SJCRH30 (cell line): ENCODE measurements at places on chromosomes 1 and 21. TPM values are rescaled to one million over a fixed set of nuclear protein-coding genes. Genes with fewer than 3 reads are reported as not detected.

DNA sequence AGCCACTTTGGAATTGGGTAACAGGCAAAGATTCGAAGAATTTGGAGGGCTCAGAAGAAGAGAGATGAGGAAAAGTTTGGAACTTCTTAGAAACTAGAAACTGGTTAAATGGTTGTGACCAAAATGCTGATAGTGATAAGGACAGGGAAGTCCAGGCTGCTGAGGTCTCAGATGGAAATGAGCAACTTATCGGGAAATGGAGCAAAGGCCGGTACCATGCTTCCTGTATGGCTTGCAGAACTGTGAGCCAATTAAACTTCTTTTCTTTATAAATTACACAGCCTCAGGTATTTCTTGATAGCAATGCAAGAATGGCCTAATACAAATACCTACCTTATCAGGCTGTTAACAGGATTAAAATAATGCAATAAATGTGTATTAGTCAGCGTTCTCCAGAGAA lies 9.4 kb upstream of the TLR5 start:
- H3K4me3 ChIP-seq, result no peak overlapping the region
- no peaks in the 10 kb centered on the region for H3K36me3 ChIP-seq
- H3K27ac ChIP-seq, result no peak overlapping the region
- no peak for DNase-seq

Gene CELA2B
- total RNA-seq, result 18.3 and 24.2 TPM in 2 replicates

Gene DRAXIN
- 7.1 and 8.0 TPM in 2 replicates for total RNA-seq

- no peak overlapping the region for H3K4me3 ChIP-seq
- H3K27ac ChIP-seq, result no peak overlapping the region
- peaks cover 10% of the 10 kb centered on the region for H3K27me3 ChIP-seq
- no peaks in the 10 kb centered on the region for H3K4me1 ChIP-seq
- H3K36me3 ChIP-seq, result no peaks in the 10 kb centered on the region
- no peak for DNase-seq
Measured at GRCh38 chr1:2150801-2151200, 43.8 kb downstream of the FAAP20 start.

Gene SPRR5
- not detected in 2 replicates for total RNA-seq

- no peak overlapping the region for H3K27ac ChIP-seq
- DNase-seq, result no peak
- H3K36me3 ChIP-seq, result no peaks in the 10 kb centered on the region
- no peak overlapping the region for H3K4me3 ChIP-seq
- peaks cover 12% of the 10 kb centered on the region for H3K27me3 ChIP-seq
Measured at GRCh38 chr1:54813485-54814125, 12.5 kb upstream of the TTC22 start.

Gene C8B
- not detected in 2 replicates for total RNA-seq

Gene RPE65
- 0.06 and 0.13 TPM in 2 replicates for total RNA-seq

GRCh38 chr1:11879311-11880180 lies 20.8 kb upstream of the NPPB start:
- H3K27me3 ChIP-seq, result 0 out of 2 replicates have a peak, but pooled peaks cover 1% of the 10 kb centered on the region
- no peak overlapping the region for H3K4me3 ChIP-seq
- no peak for DNase-seq
- H3K36me3 ChIP-seq, result no peaks in the 10 kb centered on the region
- H3K27ac ChIP-seq, result no peak overlapping the region

DNA sequence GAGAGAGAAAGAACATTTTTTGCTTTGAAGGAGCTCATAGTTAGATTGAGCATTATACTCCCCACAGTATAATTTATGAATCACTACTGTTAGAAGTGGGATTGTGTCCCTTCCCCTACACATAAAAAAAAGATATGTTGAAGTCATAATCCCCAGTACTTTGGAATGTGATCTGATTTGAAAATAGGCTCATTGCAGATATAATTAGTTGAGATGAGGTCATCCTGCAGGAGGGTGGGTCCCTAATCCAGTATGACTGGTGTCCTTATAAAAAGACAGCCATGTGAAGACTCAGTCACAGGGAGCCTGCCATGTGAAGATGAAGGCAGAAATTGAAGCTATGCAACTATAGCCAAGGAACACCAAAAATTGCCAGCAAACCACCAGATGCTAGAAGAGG lies 76.4 kb downstream of the TGFB2 start:
- H3K27me3 ChIP-seq, result no peaks in the 10 kb centered on the region
- DNase-seq, result peak; percentile 23
- peak overlapping the region; percentile 4; the same call in 1 of the 2 replicates for H3K27ac ChIP-seq
- H3K4me3 ChIP-seq, result no peak overlapping the region
- peaks cover 22% of the 10 kb centered on the region for H3K4me1 ChIP-seq
- peaks cover under 1% of the 10 kb centered on the region; the same call in 1 of the 2 replicates for H3K36me3 ChIP-seq

GRCh38 chr1:33007190-33008050 lies 29.3 kb downstream of the AK2 start:
- H3K4me3 ChIP-seq, result no peak overlapping the region
- H3K36me3 ChIP-seq, result peaks cover 41% of the 10 kb centered on the region
- H3K27me3 ChIP-seq, result no peaks in the 10 kb centered on the region
- no peak overlapping the region for H3K27ac ChIP-seq
- DNase-seq, result peak; percentile 71

DNA sequence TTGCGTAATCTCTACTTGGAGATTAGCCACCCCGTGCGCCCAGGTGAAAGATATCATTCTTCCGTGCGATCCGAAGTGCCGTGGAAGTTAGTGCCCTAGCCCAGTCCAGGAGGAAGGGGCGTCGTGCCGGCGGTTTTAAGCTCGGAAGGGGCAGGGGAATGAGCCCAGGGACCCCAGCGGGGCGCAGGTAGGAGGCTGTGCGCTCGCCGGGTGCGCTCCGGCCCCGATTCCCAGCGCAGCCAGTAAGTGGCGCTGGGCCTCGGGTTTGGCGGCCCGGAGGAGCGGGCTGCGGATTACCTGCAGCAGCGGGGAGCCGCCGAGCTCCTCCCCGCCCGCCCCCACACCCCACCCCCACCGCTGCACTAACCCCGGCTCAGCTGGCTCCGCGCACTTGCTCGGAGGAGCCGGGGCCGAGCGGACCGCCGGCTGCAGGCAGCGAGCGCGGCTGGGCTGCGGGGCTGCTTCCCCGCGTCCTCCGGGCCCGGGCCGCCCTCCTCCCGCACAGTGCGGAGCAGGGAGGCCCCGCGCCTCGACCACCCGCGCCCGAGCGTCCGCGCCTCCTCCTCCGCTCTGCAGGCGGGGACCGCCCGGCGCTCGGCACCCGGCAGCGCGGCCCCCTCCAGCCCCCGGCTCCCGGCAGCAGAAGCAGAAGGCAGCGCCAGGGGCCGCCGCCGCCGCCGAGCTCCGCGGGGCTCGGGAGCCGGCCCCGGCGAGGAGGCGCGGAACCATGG lies at the start of gene RYR2:
RYR2 (plus strand) TSS at position 390 of the 731 bp plus-strand sequence; CDS start at position 728, 338 bp downstream.
- H3K4me1 ChIP-seq, result no peaks in the 10 kb centered on the region
- no peak for DNase-seq
- no peaks in the 10 kb centered on the region for H3K27me3 ChIP-seq
- H3K36me3 ChIP-seq, result no peaks in the 10 kb centered on the region

DNA sequence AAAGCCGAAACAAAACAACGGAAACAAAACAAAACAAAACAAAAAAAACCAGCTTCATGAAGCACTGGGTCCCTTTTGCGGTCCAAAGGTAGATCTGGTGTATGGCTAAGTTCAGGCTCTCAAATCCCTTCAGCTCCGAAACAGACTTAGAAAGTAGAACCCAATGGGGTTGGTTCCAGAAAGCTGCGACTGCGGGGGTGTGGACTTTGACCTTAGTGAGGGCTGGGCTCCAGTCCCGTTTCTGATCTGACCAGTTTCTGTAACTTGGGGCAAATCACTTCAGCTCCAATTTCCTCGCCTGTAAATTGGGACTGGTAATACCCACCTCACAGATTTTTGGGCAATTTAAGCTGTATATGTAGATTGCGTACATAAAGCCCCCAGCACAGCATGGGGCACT lies 105.2 kb downstream of the ZSCAN20 start:
- no peaks in the 10 kb centered on the region for H3K36me3 ChIP-seq
- H3K27me3 ChIP-seq, result peaks cover 28% of the 10 kb centered on the region

DNA sequence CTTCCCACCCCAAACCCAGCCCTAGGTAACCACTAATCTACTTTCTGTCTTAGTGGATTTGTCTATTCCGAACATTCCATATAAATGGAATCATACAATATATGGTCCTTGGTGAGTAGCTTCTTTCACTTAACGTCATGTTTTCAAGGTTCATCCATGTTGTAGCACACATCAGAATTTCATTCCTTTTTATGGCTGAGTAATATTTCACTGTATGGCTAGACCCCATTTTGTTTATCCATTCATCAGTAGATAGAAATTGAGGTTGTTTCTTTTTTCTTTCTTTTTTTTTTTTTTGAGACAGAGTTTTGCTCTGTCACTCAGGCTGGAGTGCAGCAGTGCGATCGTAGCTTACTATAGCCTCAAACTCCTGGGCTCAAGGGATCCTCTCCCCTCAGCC lies 3.2 kb downstream of the SPATA21 start:
- no peak overlapping the region for H3K4me3 ChIP-seq
- H3K27me3 ChIP-seq, result no peaks in the 10 kb centered on the region

- peaks cover 14% of the 10 kb centered on the region for H3K4me1 ChIP-seq
- no peak overlapping the region for H3K4me3 ChIP-seq
Measured at GRCh38 chr1:168623003-168623828, 46.8 kb downstream of the XCL1 start.

DNA sequence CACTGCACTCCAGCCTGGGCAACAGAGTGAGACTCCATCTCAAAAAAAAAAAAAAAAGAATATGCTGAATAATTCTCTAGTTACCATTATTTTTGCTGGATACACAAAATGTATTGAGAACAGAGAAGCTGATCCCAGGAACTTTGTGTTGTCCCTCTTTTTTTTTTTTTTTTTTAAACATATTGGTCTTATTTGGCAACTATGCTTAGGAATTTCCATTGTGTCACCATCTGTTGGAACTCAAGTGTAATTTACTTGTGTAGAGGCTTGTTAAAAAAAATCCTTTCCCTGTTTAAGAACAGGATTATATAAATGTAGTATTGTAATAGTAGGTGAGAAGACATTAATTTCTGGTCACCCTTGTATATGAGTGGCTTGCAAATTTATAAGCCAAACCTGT lies 28.6 kb downstream of the CAMSAP2 start:
- H3K27ac ChIP-seq, result no peak overlapping the region
- peaks cover 2% of the 10 kb centered on the region; the same call in 1 of the 2 replicates for H3K36me3 ChIP-seq
- no peak overlapping the region for H3K4me3 ChIP-seq
- H3K4me1 ChIP-seq, result no peaks in the 10 kb centered on the region
- no peaks in the 10 kb centered on the region for H3K27me3 ChIP-seq

Gene ACTA1
- total RNA-seq, result 0.15 and 0.93 TPM in 2 replicates

DNA sequence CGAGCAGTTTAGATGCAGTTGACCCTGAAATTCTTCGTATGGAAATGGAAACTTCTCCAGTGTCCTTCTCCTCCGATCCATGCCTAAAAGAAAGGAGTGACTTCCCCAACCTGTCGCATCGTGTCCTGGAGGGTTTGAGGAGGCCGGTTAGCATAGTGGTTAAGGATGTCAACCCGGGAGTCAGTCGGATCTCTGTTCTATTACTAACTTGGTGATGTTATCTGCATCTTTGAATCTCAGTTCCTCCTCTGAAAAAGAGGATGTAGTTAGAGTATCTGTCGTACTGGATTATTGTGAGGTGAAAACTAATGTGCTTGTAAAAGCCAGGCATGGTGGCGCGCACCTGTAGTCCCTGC lies 684 bp downstream of the ZBTB8B start:
- no peaks in the 10 kb centered on the region for H3K36me3 ChIP-seq
- H3K4me1 ChIP-seq, result no peaks in the 10 kb centered on the region
- H3K27me3 ChIP-seq, result no peaks in the 10 kb centered on the region
- H3K4me3 ChIP-seq, result no peak overlapping the region
- no peak for DNase-seq

GRCh38 chr1:192889082-192889481 lies 80.2 kb downstream of the RGS2 start:
- no peak overlapping the region for H3K4me3 ChIP-seq
- H3K27me3 ChIP-seq, result no peaks in the 10 kb centered on the region
- H3K27ac ChIP-seq, result no peak overlapping the region
- no peak for DNase-seq
- no peaks in the 10 kb centered on the region for H3K4me1 ChIP-seq
